Esophagus squamous epithelium (tissue), 5 donors: ENCODE measurements at places on chromosomes 5 and 9.

DNA sequence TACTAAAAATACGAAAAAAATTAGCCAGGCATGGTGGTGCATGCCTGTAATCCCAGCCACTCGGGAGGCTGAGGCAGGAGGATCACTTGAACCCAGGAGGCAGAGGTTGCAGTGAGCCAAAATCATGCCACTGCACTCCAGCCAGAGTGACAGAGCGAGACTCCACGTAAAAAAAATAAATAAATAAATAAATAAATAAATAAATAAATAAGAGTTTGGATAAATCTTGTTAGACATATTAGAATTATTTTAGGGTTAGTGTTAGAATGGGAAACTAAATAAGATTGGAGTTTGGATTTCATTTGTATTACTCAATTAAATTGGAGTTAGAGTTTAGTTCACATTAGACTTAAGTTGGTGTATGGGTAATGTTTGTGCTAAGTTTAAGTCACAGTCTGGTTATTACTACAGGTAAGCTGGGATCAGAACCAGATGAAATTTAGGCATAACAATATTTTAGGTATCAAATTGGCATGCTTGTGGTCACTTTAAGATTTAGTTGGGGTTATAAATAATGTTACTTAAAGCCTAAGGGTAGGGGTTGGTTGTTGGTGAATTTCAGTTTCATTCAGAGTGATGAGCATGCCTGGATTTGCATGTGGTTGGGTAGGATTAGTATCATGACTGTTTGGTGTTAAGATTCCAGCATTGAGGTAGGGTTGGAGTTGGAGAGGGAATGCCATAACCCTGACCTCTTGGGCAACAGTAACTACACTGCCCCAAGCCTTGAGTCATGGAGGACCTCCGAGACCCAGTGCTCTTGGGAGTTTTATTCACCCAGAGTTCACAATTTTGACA, 3.3 kb downstream of the OR5C1 start:
- DNase-seq: no peak

DNA sequence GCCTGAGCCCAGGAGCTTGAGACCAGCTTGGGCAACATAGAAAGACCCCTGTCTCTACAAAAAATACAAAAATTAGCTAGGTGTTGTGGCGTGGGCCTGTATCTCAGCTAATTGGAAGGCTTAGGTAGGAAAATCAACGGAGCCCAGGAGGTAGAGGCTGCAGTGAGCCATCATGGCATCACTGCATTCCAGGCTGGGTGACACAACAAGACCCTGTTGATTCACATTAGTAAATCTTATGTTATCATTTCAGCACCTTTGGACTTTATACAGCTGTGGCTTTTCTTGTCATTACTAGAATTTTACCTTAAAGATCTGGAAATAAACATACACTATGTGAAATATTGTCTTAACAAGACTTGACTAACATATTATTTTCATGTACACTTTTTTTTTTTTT, 185.0 kb downstream of the ZNF608 start:
- no peak for DNase-seq

GRCh38 chr5:81121836-81122630, 111.1 kb upstream of the CKMT2 start:
- no peak for DNase-seq

GRCh38 chr5:116451905-116452450, 122.6 kb downstream of the SEMA6A start:
- no peak for DNase-seq

GRCh38 chr5:154396128-154396527, 49.7 kb upstream of the SAP30L start:
- DNase-seq: no peak
